ENCODE measurements at places on chromosomes 16 and 17. TPM values are rescaled to one million over a fixed set of nuclear protein-coding genes. Genes with fewer than 3 reads are reported as not detected.

C1QTNF1 gene
- 4.1 TPM for total RNA-seq

DNA sequence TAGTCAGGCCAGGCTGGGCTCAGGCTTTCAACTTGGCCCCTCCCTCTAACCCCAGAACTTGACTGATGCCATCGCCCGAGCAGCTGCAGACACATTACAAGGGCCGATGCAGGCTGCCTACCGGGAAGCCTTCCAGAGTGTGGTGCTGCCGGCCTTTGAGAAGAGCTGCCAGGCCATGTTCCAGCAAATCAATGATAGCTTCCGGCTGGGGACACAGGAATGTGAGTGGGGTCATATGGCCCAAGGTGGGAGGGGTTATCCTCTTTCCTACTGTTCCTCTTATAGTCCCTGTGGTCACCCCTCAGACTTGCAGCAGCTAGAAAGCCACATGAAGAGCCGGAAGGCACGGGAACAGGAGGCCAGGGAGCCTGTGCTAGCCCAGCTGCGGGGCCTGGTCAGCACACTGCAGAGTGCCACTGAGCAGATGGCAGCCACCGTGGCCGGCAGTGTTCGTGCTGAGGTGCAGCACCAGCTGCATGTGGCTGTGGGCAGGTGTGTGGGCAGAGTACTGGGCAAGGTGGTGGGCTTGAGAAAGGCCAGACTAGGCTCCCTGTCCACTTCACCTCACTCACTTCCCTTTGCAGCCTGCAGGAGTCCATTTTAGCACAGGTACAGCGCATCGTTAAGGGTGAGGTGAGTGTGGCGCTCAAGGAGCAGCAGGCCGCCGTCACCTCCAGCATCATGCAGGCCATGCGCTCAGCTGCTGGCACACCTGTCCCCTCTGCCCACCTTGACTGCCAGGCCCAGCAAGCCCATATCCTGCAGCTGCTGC lies 2.1 kb upstream of the NRN1L start:
- no peak for ATAC-seq

DNA sequence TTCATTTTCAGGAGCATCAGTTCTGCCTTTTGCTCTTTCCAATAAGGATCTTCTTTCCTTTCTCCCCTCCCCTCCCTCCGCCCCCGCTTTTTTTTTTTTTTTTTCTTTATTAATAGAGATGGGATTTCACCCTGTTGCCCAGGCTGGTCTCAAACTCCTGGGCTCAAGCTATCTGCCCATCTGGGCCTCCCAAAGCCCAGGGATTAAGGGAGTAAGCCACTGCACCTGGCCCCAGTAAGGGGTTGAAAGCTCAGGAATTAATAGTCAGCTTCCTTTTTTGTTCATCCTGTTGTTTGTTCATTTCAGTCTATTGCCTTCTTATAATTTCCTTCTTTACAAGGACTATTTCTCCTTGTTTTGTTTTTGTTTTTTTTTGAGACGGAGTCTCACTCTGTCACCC lies 7.9 kb upstream of the C17orf58 start:
- ATAC-seq, result no peak

DNA sequence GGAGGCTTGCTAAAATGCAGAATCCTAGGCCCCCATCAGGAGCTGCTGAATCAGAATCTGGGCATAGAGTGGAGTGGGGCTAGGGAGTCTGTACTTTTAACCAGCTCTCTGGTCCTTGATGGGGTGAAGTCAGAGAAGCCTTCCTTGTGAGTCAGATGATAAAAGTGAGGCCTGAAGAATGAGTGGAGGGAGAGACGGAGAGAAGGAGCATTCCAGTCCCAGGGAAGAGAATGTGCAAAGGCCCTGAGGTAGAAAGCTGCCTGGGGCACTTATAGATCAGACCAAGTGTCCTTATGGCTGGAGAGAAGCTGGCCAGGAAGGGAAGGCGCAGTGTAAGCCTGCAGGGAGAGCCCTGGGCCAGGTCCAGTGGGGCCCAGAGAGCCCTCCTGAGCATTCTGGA lies 235.1 kb upstream of the NLRP1 start:
- no peak for ATAC-seq

- ATAC-seq, result no peak
Measured at GRCh38 chr16:46911038-46911437, 26.9 kb downstream of the GPT2 start.

DNA sequence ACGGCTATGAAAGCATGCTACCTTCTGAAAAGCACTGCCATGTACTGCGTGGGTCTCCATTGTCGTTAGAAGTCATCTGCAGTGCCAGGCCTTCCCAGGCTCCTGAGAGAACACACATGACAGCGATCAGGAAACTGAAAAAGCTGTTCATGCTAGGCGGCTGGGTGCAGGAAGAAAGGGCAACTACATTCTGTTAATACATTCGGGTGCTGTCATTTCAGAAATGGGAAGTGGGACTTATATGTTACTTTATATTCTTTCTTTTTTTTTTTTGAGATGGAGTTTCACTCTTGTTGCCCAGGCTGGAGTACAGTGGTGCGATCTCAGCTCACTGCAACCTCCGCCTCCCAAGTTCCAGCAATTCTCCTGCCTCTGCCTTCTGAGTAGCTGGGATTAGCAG lies 19.9 kb downstream of the CFAP20 start:
- no peak for ATAC-seq

NTN1 gene
- total RNA-seq, result 9.1 TPM

All from esophagus mucosa (tissue), 1 donor.